NCI-H69 (cell line): ENCODE measurements at places on chromosomes 1 and 21.

DNA sequence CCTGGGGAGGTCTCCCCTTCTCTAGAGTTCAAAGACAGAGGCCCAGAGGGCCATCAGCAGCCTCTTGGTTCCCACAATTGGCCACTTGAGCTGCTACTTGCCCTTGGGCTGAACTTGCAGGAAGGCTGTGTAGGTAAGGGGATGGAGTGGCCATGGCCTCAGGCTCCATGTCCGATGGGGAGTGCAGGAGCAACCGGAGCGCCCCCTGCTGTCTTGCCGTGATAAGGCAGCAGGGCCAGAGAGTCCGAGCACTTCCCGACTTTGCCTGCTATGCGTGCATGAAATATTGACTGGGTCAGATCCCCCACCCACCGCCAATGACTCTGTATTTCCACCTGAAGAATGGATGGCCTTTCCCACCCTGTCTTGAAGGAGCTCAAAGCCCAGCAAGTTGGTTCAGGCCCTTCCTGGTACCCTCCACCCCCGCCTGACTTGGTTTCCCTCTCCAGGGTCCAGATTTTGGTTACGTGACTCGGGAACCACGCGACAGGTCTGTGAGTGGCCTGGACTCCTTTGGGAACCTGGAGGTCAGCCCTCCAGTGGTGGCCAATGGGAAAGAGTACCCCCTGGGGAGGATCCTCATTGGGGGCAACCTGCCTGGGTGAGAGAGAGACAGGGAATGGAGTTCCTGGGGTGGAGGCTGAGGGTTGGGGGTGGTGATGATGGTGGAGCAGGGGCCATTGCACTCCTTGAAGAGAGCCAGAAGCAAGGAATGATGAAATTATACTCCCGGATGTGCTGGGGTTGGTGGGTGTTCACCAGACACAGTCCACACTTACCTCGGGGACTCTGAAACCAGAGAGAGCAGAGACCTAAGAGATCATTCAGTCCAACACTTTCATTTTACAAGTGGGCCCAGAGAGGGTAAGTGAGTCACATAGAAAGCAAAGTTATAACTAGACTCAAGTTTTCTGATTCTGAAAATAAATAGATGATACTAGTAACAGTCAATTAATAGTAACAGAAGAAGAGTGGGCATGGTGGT, 25.6 kb downstream of the PADI3 start:
- DNase-seq = peak; percentile 58

- peak; percentile 71 for DNase-seq
Measured at GRCh38 chr1:209652873-209653401, 712 bp upstream of the LAMB3 start.

GRCh38 chr1:64062529-64062928, 140.9 kb upstream of the UBE2U start:
- no peak for DNase-seq

GRCh38 chr1:114235960-114236359, 82.3 kb upstream of the SYT6 start:
- no peak for DNase-seq

- no peak for DNase-seq
Measured at GRCh38 chr1:79129914-79130313, 123.4 kb upstream of the ADGRL4 start.

GRCh38 chr1:228514421-228514820, 27.2 kb downstream of the RNF187 start:
- no peak for DNase-seq

GRCh38 chr1:49436865-49437264, 586.9 kb downstream of the AGBL4 start:
- no peak for DNase-seq

DNA sequence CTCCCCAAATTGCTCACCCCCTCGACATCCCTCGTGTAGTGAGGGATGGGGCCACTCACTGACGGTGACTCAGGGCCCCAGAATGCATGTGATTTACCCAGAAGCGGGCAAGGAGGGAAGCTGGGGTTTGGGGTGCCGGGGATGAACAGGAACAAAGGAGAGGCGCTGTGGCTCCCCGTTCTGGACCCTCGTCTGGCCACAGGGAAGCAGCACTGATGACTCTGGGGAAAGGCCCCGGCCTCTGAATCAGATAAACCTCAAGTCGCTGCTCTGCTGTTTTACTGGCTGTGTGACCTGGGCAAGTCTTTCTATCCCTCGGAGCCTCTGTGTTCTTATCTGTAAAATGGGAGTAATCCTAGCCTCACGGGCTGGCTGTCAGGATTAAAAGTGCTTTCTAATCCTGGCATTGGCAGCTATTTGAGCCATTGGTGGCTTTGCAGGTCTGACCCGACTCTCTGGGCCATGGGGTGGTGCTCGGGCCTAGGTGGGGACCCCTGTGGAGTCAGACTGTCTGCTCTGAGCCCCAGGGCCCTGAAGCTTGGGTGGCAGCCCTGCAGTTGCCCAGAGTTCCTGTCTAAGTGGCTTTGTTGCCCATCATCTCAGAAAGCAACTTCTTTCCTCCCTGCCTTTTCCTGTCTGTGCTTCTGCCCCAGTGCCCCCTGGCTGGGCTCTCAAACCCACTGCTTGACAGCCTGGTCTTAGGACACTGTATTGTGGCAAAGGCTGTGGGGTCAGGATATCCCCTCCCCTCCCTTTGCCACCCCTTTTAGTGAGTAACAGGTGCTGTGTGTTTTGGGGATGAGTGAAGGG, 5.5 kb downstream of the TNFRSF1B start:
- no peak for DNase-seq

- DNase-seq = no peak
Measured at GRCh38 chr1:205767248-205767647, 8.0 kb downstream of the RAB29 start.

DNA sequence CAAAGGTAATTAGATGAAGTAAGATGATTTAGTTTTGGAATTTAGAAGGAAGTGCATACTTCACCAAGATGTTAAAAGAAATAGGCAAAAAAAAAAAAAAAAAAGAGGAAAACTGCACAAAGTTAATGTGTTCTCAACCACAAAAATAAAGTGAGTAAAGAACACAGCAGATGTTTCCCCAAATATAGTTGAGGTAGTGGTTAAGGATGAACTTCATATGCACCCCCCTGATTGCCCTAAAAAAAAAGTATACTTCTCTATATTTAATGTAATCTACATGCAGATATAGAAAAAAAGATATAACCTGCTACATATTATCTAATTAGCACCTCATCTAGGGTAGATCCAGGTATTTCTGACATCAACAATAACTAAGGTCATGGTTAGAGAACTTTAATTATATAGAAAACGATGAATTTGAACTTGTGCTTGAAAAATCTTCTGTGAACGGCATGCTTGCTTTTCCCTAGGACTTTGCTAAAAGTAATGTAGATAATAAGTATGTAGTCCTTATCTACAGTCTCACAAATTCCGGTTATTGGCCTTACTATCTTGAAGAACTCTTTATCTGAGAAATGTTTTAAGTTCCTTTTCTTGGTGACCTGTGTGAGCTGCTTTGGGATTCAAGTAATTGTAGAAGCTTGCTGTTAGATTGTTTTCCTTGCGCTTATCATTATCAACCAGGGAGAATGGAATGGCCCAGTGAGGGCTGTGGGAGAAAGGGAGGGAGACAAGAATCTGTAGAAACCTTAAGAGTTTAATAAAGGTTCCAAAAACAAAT, 70.1 kb upstream of the LRRC7 start:
- no peak for DNase-seq

DNA sequence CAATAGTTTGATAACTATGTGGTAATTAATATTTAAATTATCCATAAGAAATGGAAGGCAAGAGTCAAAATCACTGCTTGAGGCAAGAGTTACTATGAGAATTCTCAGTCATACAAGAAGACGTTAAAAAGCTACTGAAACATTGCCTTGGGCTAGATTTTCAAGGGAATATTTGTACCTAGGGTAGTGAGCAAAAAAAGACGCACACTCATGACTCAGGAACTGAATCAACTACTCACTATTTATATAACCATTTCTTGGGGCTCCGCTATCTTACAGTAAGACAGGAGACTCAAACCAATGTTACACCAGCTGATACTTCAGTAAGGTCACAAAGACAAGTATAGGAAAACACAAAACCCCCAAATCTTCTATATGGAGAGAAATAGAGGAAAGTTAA, 151.5 kb upstream of the RNPC3 start:
- DNase-seq = no peak

- DNase-seq = no peak
Measured at GRCh38 chr1:24860841-24861240, 69.2 kb downstream of the RUNX3 start.
